Breast epithelium (tissue), 4 donors: ENCODE measurements at places on chromosomes 6 and 20.

DNA sequence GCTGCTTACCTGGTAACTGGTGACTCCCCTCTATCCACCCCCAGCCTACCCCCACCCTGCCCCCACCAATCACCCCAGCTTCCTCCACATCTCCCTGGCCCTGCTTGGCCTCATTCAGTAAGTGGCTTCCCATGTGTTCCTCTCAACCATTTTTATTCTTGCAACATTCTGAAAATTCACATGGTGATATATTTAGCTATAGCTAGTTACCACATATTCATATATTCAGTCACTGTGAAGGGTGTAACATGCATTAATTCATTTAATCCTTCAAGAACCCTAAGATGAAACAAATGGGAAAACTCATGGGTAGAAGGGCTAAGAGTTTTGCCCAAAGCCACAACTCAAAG lies 95.4 kb upstream of the CEP85L start:
- DNase-seq, result no peak

DNA sequence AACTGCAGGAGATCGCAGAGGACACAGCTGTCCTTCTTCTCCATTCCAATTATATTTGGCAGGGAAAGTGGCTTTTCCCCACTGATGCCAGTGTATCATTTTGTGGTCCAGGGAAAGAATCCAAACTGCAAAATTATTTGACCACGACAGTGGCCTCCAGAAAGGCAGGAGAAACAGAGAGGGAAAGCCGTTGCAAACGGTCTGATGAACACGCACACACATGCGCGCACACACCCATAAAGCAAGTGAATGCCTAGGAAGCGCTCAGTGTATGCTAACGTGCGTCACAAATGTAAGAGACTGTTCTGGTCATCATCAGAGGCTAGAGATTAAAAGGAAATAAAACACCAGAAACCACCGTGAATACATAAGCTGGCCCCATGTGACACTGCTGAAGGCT lies 54.0 kb downstream of the NPEPL1 start:
- DNase-seq, result no peak

- DNase-seq, result no peak
Measured at GRCh38 chr6:101015541-101015940, 134.4 kb upstream of the ASCC3 start.

GRCh38 chr6:33248643-33248931 lies 23.1 kb downstream of the VPS52 start:
- no peak for DNase-seq

DNA sequence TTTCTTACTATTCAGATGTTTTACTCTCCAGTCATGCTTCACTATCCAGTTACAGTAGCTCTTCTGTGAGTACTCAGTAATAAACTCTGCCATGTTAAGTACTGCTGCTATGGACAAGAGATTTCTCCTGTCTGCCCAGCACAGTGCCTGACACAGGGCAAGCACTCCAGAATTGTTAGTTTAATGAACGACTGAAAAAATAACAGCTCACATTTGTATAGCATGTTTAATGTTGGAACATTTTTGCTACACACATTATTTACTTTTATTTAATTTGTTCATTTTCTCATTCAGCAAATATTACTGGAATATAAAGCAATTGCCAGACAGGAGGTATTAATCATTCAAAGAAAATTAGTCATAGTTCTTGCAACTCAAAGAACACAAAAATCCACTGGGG lies 142.6 kb upstream of the HMGN3 start:
- DNase-seq, result no peak

- DNase-seq, result no peak
Measured at GRCh38 chr6:113009682-113010081, 662.6 kb downstream of the RFPL4B start.

DNA sequence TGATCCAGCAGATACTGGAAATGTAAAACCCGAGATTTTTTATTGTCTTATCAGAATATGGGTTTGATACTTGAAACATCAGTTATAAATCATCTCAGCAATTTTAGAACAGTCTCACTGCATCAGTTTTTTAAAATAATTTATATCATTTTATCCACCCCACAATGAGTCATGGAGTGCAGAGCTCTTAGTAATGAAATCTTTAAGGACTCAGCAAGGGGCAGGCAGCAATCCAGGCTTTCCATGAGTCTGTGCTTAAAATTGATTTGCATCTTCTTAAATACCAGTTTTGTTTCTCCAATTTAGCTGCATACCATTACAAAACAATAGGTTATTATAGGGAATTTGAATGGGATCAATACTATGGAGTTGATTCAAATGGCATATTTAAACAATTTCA lies 832.3 kb downstream of the C6orf118 start:
- no peak for DNase-seq
